ENCODE measurements at places on chromosomes 5 and 9.

DNA sequence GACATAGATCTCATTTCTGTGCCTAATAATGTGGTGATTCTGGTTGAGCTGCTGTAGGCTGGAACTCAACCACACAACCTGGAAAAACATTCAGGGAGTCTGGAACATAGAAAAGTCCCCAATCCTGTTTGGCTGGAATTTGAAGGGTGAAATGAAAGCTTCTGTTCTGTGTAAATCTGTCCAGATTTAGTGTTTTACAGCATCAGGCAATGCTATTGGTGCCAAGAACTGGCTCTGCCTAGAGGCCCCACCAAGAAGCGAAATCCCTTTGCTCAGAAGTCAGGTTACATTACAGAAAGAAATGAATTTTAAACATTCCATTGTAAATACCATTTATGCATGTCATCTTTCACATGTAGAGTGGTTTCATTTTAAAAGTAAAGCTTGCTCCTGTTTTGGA lies 56.3 kb downstream of the TMEM174 start:
- DNase-seq = no peak

DNA sequence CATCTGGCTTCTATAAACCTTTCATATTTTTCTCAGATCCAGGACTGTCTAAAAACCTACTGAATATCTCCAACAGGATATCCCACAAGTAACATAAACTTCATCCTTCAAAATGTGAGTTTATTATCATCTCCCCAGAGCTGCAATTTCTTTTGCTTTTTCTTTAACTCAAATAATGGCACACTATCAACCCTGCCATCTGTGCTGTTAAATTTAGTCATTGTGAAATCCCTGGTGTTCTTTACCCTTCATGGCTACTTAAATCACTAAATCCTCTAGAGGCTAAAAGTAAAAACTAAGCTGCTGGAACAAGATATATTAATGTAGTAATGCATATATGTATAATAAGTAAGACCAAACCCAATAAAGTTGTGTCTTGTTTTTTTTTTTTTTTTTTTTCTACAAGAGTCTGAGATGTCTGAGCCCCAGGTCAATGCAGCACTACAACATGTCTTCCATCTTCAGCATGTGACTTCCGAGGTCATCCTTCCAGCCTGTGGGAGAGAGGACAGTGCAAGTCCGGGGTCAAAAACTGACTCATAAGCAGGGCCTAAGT lies 362.9 kb downstream of the ADGRV1 start:
- DNase-seq = no peak

DNA sequence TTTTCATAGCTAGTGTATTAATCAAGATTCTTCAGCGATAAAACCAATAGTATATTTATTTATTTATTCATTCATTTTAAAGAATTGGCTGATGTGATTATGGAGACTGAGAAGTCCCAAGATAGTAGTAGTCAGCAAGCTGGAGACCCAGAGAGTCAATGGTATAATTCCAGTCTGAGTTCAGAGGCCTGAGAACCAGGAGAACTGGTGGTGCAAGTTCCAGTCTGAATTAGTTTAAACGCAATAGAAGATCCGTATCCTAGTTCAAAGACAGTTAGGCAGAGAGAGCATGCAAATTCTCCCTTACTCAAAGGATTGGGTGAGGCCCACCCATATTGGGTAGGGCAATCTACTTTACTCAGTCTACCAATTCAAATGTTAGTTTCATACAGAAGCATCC lies 364.2 kb upstream of the RPS23 start:
- no peak for DNase-seq

DNA sequence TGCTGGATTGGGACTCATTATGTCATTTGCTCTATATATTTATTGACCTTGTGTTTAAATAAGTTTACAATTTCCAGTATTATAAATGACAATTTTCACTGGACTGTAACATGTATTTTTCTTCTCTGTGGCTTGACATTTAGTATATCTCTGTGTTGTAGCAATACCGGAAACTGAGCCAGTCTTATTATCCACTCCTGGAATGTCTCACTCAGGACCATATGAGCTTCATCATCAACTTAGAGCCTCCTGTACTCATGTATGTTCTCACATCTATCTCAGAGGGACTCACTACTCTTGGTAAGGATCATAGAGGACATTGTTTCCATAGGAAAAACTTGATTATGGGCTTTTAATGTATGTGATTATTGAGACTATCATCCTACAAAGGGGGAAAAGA lies 66.5 kb upstream of the TLX3 start:
- no peak for DNase-seq

DNA sequence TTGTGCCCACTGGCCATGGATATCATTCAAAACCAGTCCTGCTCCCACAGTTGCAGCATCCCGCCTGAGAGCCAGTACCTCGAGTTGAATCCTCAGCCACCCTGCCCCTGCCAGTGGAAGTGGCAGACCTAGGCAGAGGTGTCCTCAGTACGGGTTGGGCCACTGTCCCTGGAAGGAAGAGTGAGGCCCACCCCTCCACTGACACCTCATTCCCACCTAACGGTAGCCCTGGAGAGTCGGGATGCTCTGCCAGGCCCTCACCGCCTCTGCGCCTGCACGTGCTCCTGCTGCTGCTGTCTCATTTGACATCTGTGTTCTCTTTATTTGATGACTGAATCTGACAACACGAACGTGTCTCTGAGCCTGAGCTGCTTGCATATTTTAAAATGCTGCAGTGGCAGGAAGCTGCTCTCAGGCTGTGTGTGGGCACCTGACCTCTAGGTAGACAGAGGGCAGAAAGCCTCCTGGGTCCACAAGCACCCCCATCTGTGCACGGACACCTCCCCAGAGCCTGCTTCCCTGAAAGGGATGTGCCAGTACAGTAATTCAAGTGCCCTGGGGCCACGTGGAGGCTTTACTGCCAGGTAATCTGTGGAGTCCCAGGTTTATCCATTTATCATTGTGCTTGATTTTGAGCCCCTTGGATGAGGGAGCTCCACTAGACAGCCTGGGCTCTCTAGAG lies 194.7 kb downstream of the CACNA1B start:
- no peak for DNase-seq

DNA sequence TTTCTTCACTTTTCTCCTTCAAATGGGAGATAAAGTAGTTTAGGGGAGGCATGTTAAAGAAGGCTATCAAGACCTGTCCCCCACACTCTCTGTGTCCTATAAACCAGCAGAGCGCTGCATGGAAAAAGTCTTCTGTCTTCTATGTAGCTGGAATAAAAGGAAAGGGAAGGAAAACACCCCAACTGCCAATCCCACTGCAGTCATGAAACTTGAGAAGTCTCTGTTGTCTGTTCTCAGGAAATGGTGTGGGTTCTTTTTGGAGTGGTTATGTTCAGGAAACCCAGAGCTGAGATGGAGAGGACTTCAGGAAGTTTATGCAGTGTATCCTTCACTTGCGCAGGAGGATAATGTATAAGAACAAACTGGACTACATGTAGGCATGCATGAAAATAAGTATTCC lies 274.3 kb downstream of the GAS1 start:
- DNase-seq = no peak

DNA sequence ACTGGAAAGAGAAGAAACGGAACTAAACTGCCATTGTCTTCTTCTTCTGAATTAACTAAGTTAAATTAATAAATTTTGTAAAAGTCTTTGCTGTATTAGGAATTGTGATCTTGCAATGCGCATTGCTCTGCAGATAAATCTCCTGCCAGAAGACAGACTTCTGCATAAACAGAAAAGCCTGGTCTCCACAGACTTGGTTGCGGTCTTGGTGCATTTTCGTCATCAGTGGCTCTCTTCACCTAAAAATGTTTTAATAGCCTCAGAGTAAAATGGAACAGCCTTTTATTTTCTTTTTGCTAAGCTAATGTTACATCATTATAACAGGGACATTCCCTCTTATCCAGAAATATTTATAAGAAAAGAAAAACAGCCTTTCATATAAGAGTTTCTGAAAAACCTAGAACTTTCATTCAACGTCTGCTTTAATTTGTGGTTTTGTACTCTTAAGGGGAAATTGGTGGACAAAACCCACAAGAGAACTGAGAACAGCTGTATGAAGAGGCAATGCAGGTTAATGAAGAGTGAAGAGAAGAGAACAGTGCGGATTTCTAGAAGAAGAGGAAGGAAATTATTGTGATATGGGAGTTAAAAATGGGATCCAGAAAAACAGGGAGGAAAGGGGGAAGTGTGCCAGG lies 10.1 kb downstream of the IFNA5 start:
- no peak for DNase-seq

- no peak for DNase-seq
Measured at GRCh38 chr9:134955801-134956200, 38.1 kb upstream of the FCN1 start.

DNA sequence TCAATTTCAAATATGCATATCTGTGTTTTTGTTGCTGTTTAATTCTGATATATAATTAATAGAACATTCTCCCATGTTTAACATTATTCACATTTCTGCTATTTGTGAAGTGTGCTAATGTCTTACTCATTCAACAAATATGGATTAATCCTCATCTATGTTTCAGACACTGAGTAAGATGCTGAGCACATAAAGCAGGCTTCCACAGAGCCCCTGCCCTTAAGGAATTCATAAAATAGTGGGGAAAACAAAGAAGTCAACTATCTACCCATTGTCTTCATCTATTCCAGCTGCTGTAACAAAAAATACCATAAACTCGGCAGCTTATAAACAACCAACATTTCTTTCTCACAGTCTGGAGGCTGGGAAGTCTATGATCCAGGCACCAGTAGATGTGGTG lies 333.3 kb downstream of the SEMA5A start:
- DNase-seq = no peak

DNA sequence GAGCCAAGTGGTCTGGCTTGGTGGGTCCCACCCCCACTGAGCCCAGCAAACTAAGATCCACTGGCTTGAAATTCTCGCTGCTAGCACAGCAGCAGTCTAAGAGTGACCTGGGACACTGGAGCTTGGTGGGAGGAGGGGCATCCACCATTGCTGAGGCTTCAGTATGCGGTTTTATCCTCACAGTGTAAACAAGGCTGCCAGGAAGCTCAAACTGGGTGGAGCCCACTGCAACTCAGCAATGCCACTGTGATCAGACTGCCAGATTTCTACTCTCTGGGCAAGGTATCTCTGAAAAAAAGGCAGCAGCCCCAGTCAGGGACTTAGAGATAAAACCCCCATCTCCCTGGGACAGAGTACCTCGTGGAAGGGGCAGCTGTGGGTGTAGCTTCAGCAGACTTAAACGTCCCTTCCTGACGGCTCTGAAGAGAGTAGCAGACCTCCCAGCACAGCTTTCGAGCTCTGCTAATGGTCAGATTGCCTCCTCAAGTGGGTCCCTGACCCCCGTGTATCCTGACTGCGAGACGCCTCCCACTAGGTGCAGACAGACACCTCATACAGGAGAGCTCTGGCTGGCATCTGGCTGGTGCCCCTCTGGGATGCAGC lies 18.2 kb upstream of the STK32A start:
- no peak for DNase-seq

GRCh38 chr5:39579750-39580149 lies 155.0 kb upstream of the DAB2 start:
- no peak for DNase-seq

- no peak for DNase-seq
Measured at GRCh38 chr5:170105642-170106611, at the start of gene FOXI1. Gene FOXI1 (plus strand): TSS chr5:170105897. CDS start chr5:170105958, 61 bp downstream.

DNA sequence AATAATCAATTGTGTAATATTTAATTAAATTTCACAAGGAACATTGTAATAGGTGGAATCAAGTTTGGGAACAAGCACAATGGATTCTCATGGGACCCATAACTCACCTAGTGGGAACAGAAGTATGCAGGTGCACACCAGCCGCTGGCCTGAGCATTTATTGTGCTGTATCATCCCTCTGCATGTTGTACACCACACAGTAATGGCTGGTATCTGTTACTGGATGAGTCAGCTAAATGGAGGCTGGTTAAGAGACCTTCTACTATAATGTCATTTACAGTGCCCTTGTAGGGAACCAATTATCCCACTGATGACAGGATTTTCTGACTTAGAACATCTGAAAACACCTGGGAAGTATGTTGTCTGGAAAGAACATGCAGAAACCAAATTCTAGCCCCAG lies 3.2 kb upstream of the MAP3K1 start:
- no peak for DNase-seq

DNA sequence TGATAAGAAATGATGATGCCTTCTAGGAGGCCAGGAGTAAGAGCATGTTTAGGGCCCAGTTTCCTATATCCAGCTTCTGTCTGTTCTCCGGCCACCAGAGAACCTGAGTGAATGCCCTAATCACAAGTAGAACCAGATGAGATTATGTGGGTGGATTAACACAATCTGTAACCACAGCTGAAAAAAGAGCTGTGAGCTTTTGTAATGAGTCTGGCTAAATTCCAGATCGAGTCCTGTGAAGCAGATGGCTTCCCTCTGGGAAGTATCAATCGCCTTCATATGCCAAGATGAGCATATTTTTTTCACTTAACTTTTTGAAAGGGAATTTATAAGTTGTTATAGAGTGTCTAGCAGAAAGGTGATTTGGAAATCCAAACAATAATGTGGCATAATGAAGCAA lies 99.8 kb downstream of the NNT start:
- DNase-seq = no peak

GRCh38 chr5:105670596-105670995 lies 2000.1 kb downstream of the EFNA5 start:
- DNase-seq = no peak

DNA sequence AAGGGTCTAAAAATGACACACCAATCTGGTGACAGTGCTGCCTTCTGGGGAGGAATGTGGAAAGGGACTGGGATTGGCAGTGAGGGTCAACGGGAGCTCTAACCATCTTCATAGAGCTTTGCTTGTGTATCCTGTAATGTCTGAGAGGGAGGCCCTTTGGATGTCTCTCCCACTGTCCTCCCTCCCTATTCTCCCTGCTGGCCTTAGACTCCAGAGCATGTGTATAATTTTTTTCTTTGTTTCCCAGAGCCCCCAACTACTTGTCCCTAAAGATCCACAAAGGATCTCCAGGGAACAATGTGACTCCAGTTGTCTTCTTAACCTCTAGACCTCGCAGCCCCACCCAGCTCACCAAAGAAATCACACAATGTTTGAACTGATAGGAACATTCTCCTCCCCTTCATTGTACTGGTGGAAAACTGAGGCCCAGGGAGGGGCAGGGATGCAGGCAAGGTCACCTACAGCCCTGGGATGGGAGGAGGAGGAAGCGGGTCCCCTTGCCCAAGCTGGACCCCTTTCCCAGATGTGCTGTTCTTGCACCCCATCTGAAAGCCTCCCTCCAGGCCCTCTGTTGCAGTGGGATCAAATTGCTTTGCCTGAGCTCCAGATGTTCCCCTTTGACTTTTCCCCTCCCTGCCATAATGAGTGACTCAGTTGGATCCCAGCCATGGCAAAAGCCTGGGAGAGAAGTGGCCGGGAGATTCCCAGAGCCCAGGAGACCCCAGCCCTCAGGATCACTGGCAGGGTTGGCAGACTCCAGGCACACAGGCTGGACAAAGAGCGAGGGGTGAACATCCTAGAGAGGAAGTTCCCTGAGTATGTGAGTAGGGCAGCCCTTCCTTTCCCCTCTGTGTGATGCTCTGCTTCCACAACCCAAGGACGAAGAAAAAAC lies 21.8 kb downstream of the SPARC start:
- no peak for DNase-seq

- no peak for DNase-seq
Measured at GRCh38 chr5:131525805-131526204, 109.2 kb downstream of the RAPGEF6 start.

- DNase-seq = no peak
Measured at GRCh38 chr5:2142456-2142954, 259.8 kb upstream of the IRX4 start.
